Forelimb muscle (tissue), 1 donor: ENCODE measurements at places on chromosomes 1 and 21. TPM values are rescaled to one million over a fixed set of nuclear protein-coding genes. Genes with fewer than 3 reads are reported as not detected.

MATN1 gene
- 1.1 TPM for polyA plus RNA-seq

LCE3A gene
- not detected for polyA plus RNA-seq

NBPF4 gene
- polyA plus RNA-seq = not detected

DPYD gene
- polyA plus RNA-seq = 8.1 TPM

RXRG gene
- polyA plus RNA-seq = 58.1 TPM

CDC20 gene
- polyA plus RNA-seq = 14.3 TPM

FNDC10 gene
- 2.0 TPM for polyA plus RNA-seq

CHIA gene
- not detected for polyA plus RNA-seq

RCAN1 gene
- 16.3 TPM for polyA plus RNA-seq

NPPB gene
- not detected for polyA plus RNA-seq

CELA3B gene
- not detected for polyA plus RNA-seq

C1orf53 gene
- polyA plus RNA-seq = 1.8 TPM

KIF26B gene
- 1.00 TPM for polyA plus RNA-seq

DNA sequence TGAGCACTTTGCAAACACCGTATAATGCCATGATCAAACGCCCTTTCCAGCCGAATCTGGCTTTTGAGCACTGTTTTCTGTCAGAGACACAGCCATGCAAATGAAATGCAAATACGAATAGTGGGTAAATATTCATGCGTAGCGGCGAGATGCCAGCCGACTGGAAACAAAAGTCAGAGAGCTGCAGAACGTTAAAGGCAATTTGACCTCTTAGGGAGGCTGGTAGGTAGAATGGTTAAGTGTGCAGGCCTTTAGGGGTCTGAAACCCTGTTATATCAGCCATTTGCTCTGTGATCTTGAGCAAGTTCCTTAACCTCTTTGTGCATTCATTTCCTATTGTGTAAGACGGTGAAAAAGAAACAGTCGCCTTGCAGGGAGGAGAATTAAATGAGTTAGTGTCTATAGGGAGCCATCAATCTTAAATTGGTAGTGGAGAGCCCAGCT, 6.5 kb upstream of the SDHB start:
- no peak for DNase-seq

- no peak for DNase-seq
These were observed 82.9 kb downstream of the NIBAN1 start for GRCh38 chr1:184891440-184891839.

DNA sequence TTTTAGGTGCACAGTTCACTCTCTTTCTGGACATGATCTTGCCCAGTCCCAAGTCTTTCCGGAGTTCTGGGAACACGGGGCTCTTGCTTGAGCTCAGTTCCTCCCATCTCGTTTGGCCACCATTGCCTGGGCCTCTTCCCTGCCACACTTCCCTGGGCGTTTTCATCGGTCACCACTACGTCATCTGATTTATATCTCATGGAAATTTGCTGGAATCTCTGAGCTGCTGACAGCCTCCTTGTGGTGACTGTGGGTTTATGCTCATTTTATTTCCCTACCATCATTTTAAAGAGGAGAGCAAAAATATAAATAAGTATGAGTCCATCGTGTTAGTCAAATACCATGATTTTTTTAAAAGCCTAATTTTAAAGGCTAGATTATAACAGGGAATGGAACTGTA, 449.1 kb upstream of the KAZN start:
- DNase-seq = no peak

- no peak for DNase-seq
These were observed 764.8 kb downstream of the ADGRL2 start for GRCh38 chr1:82565546-82565945.

DNA sequence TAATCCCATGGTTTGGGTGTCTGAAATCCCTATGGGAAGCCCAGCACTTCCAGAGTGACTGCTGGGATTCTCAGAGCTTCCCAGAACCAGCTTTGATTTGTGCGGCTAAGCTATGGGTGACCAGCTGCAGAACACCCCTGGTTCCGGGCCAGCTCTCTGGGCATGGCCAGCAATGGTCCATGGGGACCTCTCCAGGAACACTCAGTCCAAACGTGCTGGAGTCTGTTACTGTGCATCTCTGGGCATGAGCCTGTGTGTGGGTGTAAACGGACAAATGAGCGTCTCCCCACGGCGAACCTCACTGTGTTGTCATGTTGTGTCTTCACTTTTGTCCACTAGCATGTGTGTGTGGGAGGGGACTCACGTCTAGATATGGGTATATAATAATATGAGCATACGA, 54.4 kb downstream of the MAB21L3 start:
- DNase-seq = no peak

DNA sequence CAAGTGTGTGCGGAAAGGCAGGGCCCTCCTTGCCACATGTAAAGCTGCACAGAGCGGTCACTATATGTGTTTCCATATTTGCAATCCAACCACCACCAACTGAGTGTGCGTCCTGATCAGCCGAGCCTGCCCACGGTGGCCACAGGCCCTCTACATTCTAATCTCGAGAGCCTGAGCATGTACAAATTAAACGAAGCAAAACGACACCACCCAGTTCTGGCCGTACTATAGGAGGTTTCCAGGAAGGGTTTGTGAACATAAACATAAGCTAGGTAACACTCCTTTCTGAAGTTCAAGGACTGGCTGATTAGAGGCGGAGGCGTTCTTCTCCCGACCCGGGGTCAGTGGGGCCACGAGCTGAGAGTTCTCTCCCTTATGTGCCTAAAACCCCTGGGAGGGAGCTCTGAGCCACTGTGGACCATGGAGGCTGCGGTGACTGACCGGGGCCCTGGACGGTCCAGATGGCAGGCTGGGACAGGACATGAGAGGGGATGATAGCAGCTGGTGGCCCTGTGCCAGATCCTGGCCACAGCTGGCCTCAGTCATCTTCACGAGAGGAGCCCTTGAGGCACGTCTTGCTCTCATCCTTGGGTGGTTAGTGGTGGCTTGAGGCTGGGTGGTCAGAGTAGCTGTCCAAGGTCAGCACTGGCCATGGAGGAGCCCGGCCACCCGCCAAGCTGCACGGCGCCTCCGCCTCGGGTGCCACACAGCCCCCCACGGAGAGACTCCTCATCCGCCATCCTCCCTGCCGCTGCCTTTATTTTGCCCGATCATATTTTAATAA, 39.1 kb upstream of the TRAPPC10 start:
- DNase-seq = no peak

GRCh38 chr1:31181515-31182343, 58.0 kb downstream of the NKAIN1 start:
- no peak for DNase-seq

DNA sequence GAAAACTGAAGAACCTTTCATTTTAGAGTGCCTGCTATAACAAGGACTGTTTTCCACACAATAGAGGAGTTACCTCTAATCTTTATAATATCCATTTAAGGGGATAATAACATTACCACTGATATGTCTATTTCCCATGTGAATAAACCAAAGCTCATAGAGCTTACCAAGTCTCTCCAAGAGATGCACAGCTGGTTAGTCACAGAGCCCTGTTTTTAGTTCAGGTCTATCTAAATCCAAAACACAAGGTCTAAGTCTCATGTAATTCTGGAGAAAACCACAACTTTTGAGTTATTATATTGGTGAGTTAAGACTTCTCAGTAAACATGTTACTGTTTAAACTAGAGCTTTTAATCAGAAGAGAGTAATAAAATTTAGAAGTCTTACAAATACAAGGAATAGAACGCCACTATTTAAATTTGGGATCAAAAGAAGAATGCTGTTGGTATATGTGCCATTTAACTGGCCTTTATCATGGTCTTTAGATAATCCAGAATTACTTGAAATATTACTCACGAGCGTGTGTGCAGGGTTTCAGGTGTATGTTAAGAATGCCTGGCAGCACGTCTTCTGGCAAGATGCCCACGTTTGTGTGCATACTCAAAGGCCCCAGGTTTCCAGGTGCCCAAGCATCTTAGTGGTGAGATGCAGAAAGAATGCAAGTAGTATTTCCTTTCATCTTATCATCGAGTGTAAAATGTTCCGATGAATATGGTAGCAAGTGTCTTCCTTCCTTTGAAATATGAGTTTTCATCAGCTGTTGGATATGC, 190.6 kb downstream of the FMN2 start:
- DNase-seq = no peak

GRCh38 chr1:180911640-180912191, 981 bp upstream of the KIAA1614 start:
- DNase-seq = no peak

- peak; percentile 34 for DNase-seq
These were observed 479 bp upstream of the ACADM start for GRCh38 chr1:75723989-75724471.

DNA sequence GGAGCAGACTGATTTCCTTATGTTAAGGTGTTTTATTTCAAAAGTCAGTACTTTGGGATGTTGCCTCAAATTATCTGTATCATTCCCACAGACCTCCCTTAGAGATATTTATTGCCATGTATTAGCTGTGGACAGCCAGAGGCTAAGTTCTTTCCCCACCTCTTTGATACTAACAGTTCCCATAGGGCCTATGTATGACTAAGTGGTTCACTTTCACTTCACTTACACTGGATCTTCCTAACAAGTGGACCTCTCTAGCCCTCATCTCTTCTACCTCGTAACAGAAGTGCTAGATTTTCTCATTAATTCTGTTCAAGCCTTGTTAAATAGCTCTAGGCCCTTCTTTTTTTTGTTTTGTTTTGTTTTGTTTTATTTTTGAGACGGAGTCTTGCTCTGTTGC, 6.2 kb downstream of the TRAF5 start:
- no peak for DNase-seq

- no peak for DNase-seq
These were observed 314.3 kb downstream of the BACH1 start for GRCh38 chr21:29613021-29613420.

DNA sequence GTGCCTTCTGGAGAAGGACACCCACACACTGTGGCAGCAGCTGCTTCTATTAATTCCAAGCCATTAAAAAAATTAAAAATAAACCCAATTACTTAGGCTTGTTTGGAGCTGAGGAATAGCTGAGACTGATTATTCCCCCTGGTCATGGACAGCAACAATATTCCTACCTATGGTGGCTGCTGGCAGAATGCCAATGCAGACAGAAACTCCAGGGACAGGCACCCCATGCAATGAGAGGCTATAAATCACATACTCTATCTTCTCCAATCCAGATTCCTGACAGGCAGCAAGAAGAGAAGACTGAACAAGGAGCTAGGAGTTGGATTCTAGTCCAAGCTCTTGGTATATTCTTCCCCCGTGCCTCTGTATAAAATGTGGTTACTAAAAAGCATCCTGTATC, 275.4 kb upstream of the BEND5 start:
- DNase-seq = no peak

DNA sequence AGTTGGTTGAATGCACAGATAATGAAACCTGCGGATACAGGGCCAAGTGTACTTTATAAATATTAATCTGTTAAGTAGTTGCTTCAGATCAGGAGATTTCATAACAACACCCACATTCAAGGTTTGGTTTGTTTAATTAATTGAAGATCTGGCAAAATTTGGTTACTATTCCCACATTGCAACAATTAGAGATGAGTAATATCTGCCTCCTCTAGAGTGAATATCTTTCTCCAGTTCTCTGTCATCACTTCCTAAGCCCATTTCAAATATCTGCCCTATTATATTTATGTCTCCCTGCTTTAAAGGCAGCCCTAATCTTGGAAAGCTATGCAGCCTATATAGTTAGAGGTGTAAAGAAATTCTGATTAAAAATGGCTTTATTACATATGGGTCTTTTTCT, 61.4 kb downstream of the PPP2R5A start:
- no peak for DNase-seq

GRCh38 chr1:241816008-241816407, 32.0 kb upstream of the EXO1 start:
- DNase-seq = no peak

- no peak for DNase-seq
These were observed 27.9 kb downstream of the PATJ start for GRCh38 chr1:61770131-61770530.

DNA sequence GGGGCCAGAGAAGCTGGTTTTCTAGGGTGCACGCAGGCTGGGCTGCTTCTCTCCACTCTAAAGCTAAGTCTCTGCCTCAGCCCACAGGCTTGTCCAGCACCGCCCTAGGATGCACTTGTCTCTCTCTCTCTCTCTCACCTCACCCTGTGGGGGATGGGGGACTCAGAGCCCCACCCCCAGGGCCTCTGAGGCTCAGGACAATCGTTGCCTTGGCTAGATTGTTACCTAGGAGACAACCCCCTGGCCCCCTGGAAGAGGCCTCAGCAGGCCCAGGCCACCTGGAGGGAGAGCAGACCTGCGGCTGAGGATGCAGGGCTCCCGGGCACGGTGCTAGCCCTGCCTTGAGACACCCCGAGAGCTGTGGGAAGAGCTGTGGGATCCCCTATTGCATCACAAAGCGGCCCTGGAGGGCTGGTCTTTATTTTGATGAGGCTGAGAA, at the start of gene ACTRT2:
Gene ACTRT2, plus strand, starts transcription at position 235 of the 439 bp plus-strand sequence. CDS start 220 bp downstream, outside the sequence.
- no peak for DNase-seq

GRCh38 chr1:39370602-39371001, 120.8 kb upstream of the BMP8A start:
- no peak for DNase-seq

GRCh38 chr21:21146587-21147373, 148.6 kb downstream of the NCAM2 start:
- no peak for DNase-seq
